SIG-M5 (cell line): ENCODE measurements at places on chromosomes 11 and 22.

DNA sequence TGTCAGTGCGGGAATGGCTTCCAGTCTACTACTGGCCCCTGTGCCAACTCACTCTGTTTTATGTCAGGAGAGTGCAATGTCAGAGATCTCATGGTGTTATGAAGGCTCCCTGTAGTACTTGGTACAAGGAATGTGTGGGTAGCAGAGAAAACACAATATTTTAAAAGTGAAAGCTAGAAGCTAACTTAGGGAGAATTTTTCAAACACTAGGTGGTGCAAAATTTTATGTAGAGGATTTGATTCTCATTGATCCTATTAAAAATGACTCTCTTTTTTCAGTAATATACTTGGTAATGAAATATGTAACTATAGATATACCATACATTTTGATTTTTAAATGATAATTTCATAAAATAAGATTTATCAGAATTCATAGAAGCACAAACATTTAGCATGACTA lies 134.7 kb downstream of the JRKL start:
- no peak for DNase-seq

DNA sequence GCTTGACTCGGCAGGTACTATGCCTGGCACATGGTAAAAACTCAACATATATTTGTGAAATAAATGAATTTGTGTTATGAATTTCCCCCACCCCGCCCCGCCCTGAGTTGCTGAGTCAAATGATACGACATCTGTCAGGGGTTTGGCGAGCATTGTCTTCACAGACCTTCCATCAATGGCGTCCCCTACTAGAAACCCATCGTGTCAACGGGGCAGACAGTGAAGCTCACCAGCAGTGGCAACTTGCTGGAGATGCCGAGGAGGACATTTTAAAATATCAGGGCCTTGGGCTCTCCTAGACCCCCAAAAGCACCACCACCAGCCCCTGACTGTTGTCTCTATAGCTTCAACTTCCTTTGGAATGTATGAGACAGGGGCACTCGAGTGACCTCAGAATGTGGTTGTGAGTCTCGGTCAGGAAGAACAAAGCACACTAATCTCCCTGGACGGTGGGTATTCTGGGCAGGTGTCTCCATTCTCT lies 761 bp upstream of the NXF1 start:
- no peak for DNase-seq

- no peak for DNase-seq
Observed at GRCh38 chr11:20670932-20671403, 1.6 kb downstream of the NELL1 start.

DNA sequence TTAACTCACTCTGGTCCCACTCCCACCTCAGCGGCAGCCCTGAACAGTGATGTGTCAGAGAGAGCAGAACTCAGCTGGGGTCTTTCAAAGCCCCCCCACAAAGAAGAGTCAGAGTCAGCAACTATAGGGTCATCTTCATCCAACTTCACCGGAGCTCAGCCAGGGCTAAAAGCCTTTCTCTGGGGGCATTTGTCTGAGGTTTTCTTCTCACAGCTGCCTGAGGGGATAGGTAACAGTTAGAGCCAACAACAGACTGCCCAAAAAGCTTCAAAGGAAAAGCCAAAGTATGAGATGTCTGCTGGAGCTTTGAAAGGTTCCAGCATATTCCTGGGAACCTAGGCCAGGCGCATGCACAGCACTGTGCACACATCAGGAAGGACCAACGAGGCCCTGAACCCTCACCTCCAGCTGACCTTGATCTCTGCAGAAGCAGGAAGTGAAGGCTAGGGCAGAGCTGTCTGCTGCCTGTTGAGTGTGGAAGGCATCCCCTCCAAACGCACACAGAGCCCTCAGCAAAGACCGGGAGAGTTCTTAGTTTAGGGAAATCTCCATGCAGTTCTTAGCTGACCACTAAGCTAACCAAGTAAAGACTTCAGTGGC lies 28.1 kb upstream of the COMT start:
- DNase-seq = no peak

- DNase-seq = no peak
Observed at GRCh38 chr11:119267645-119268044, 49.3 kb downstream of the MCAM start.

- DNase-seq = no peak
Observed at GRCh38 chr11:113472471-113472870, 2.7 kb downstream of the DRD2 start.
